HS-5 (cell line): ENCODE measurements at places on chromosomes 7 and 10.
A peak's percentile ranks its signal among the peaks of the same experiment; 100 is the strongest.

DNA sequence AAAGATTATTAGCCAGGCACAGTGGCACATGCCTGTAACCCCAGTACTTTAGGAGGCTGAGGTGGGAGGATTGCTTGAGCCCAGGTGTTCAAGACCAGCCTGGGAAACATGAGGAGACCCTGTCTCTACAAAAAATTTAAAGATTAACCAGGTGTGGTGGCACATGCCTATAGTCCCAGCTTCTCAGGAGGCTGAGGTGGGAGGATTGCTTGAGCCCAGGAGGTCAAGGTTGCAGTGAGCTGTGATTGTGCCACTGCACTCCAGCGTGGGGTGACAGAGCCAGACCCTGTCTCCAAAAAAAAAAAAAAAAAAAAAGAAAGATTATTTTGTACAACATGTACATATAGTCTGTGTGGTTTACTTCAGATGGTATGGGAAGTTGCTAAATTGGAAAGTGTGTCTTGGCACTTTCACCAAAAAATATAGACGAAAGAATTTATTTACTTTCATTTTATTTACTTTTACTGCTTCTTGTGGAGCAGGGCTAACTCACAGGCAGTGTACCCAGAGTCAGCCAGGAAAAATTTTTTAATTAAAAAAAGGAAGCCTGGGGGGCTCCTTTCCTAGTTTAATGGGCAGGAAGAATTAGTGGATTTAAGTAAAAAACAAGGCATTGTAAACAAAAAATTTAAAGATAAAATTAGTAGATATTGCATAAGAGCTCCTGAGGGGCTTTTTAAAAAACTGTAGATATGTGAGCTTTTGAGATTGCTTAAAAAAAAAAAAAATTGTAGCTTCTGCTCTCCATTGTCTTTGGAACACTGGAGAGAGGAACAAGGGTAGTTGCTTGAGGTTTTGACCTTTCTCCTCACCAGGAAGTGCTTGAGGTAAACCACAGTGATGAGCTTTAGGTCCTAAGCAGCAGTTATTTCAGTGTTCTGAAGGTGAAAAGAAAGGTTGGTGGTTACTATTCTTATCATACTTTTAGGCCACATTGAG lies 44.6 kb upstream of the VDAC2 start:
- DNase-seq, result no peak

DNA sequence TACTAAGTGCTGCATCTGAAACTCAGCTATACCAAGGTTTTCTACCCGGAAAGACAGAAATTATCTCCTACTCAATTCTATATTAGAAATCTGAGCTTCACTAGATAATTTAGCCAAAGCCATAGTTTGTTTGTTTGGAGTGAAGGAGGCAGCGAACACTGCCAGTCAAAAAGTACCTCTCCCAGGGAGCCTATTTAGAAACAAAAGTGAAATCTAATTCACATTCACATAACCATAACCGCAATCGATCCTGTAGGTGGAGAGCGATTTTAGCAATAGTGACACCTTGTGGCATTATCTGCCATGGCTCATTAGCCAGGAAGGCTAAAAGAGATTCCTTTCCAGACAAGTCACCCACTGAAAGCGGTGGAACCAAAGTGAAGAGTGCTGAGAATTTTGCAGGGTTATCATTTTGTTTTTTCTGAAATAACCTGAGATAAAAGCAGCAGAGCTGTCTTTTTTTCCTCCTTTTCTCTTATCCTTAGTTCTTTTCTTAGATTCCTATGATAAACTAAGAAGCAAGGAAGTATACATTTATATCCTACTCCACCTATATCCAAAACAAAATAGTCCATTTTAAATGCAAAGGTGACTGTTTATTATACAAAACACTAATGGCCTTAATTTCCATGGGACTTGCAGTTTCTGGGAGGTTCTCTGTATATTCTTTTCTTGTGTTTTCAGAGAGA lies 83.7 kb upstream of the BET1 start:
- DNase-seq, result peak; percentile 60

GRCh38 chr10:4250587-4250887 lies 465.5 kb upstream of the KLF6 start:
- no peak for DNase-seq

DNA sequence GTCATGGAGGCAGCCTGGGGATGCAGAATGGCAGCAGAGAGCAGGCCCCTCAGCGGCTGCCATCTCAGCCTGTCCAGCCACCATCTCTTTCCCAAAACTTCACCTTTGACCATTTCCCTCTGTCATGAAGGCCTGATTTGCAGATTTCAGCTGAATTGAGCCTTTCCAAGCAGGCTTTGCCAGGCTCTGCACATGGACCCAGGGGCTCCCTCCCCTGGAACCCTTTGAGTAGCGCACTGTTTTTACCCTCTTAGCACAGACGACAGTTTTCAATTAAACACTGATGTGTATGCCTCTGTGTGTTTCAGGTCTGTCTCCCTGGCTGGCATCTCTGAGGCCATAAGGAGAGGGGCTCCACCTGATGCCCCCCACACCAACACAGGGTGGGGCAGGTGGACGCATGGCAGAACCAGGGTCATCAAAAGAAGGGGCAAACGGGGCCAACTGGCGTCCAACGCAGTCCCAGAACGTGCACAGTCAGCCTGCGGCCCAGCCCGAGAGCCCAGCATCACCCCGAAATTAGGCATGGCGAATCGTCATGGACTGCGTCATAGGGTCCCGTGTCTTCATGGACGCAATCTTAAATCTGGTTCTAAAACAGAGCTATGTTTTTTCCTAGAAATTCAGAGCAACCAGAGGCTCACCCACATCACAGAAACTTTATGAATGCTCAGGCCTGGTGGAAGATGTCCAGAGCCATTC lies 185.0 kb upstream of the TCERG1L start:
- DNase-seq, result no peak

DNA sequence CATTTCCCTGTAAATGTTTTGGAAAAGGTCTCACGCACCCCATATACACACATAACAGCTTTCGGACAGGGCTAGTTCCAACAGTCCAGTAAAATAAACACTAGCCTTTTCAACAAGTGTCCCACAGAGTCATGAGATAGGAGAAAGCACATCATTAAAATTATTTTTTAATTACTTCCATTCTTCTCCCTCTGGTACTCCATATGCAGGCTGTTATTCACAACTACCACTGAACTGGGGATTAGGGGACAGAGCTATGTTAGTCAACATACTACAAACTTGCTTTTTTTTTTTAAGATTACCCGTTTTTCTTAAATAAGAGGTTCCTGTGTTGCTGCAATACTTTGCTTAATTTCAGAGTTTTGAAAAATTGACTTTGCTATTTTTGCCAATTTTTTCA lies 576.6 kb upstream of the KCND2 start:
- no peak for DNase-seq

DNA sequence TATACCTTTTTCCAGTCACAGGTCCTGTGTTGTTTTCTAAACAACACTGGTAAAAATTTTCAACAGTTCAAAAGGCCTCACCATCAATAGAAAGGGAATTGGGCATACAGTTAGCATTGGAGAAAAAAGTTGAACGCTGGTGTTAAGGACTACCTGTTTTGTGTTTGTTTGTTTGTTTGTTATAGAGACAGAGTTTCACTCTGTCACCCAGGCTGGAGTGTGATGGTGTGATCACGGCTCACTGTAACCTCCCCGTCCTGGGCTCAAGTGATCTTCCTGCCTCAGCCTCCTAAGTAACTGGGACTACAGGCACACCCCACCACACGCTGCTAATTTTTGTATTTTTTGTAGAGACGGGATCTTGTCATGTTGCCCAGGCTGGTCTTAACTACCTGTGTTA lies 306.1 kb downstream of the PRPF18 start:
- no peak for DNase-seq

GRCh38 chr7:139094030-139094429 lies 15.5 kb downstream of the ZC3HAV1 start:
- no peak for DNase-seq

- no peak for DNase-seq
Measured at GRCh38 chr7:113548137-113548536, 370.7 kb downstream of the PPP1R3A start.

- no peak for DNase-seq
Measured at GRCh38 chr10:97600616-97601015, 11.1 kb downstream of the C10orf62 start.

GRCh38 chr10:113648478-113648877 lies 15.4 kb downstream of the NRAP start:
- DNase-seq, result no peak

DNA sequence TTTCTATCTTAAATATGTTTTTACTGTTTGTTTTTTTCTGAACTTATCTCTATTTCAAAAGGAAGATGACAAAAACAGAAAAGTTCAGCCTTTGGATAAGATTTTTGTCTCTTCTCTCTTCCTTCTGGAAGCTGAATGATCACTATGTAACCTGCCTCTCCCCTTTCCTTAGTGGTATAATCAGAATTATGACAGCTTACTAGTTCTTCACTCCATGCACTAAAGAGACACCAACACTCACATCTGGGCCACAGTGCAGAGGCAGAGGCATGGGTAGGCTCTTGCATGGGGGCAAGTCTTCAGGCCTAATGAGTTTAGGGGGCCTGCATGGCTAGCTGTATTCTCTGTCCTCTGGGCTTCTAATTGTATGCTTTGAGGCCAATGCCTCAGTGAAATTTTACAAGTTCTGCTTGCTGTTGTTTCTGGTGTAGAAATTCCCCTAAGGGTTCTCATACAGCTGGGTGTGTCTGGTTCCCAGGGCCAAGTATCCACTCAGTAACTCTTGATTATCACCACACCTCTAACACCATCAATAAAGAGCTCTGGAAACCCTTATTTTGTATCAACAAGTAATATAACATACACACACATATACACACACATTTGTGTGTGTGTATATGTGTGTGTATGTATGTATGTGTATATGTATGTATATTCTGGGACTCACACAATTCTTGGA lies 96.8 kb upstream of the POM121L12 start:
- DNase-seq, result no peak

DNA sequence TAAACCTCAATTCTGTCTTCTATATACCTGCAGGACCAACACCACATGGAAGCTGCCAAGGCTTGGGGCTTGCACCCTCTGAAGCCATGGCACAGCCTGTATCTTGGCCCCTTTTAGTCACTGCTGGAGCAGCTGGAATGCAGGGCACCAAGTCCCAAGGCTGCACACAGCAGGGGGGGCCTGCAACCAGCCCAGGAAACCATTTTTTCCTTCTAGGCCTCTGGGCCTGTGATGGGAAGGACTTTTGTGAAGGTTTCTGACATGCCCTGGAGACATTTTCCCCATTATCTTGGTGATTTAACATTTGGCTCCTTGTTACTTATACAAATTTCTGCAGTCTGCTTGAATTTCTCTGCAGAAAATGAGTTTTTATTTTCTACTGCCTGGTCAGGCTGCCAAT lies 123.2 kb upstream of the PCGF5 start:
- no peak for DNase-seq

DNA sequence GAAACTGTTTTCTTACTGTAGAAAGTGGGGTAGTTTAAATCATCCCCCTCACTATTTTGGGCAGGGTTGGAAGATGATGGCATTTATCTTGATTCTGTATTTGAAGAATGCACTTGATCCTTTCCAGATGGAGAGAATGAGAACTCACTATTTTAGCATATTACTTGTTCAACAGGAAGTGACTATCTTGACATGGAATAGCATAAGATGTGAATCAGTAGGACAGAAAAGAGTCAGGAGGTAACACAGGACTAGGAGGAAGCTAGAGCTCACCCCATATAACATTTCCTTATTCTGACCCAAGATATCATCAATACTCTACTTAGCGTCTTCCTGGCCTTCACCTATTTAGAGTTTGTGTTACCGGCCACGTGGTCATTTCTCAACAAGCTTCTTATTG lies 400.2 kb downstream of the PHTF2 start:
- no peak for DNase-seq

DNA sequence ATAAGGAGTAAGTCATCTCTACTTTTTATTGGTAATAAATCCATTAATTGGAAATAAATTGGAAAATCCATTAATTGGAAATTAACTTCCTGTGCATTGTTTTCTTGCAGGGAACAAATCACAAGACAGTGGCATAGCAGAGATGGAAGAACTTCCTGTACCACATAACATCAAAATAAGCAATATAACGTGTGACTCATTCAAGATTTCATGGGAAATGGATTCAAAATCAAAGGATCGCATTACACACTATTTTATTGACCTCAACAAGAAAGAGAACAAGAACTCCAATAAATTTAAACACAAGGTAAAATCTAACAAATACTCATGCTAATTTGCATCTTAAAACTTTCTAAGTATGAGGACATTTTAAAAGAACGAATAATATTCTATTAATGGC lies 57.8 kb downstream of the PHYHIPL start:
- DNase-seq, result no peak

DNA sequence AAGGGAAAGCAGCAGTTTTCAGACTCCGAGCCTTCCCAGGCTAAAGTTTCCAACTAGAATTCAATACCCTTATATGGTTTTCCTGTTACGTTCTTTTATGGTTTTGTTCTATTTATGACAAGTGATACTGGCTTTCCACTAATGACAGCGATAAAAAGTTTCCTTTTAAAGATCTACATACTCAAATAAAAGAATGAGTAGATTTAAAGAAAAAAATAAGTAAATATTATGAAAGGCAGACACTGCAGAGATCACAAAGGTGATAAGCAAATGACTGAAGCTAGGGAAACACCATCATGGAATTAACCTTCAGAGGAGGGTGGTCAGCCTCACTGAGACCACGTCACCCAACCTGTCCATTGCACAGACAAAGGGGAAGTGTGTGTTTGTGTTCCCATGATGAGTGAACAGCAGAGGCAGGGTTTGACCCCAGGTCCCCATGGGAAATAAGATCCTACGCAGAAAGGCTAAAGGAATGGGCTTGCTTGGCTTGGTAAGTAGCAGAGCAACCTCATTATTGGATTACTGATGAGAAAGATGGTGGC lies 4.0 kb downstream of the VSIR start:
- no peak for DNase-seq

- no peak for DNase-seq
Measured at GRCh38 chr10:14184841-14185315, 145.8 kb downstream of the FRMD4A start.

DNA sequence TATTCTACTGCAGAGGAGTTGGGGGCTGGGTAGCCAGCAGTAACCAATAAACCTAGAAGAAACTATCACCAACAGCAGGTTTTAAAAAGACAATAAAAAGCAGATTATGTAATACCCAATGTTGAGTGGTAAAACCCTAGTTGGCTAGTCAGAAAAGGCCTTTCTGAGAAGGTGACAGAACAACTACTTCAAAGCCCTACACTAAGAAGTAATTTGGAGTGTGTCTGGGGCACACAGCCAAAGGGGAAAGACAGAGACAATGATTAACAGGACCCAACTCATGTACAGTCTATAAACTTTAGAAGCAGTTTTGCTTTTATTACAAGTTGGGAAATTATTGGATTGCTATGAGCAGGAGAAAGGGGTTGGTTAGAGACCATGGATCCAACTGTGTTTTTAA lies 77.2 kb upstream of the TMEM106B start:
- DNase-seq, result no peak

DNA sequence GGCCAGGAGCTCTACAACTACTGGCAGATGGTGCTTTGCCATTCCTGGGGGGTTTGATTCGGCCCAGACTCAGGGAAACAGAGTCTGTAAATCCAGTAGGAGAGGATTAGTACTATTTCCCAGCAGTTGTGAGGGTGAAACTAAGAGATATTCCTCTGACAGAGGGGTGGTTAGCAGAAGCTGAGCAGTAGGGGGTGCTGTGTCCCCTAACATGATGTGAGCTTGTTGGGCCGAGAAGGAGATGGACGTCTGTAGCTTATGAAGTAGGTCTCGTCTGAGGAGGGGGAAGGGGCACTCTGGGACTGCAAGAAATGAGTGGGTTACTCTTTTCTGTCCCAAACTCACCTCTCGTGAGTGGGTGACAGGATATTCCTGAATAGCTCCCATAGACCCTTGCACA lies 179.2 kb upstream of the MBL2 start:
- DNase-seq, result no peak
